ENCODE measurements at places on chromosomes 16 and 17. TPM values are rescaled to one million over a fixed set of nuclear protein-coding genes. Genes with fewer than 3 reads are reported as not detected.

The CPHXL2 gene
- total RNA-seq: not detected

The GAS2L2 gene
- total RNA-seq: not detected

The PRR35 gene
- total RNA-seq: not detected

The OR4D1 gene
- total RNA-seq: not detected

The PDIA2 gene
- total RNA-seq: 0.99 TPM

The CD300H gene
- total RNA-seq: not detected

The SLC5A11 gene
- not detected for total RNA-seq

The PERCC1 gene
- not detected for total RNA-seq

The SMPD3 gene
- not detected for total RNA-seq

The FOXF1 gene
- 1.1 TPM for total RNA-seq

The ERBB2 gene
- 32.9 TPM for total RNA-seq

The MYCBPAP gene
- 0.25 TPM for total RNA-seq

The CDK3 gene
- total RNA-seq: 6.2 TPM
